K562 (cell line): ENCODE measurements at places on chromosomes 2 and 18.

DNA sequence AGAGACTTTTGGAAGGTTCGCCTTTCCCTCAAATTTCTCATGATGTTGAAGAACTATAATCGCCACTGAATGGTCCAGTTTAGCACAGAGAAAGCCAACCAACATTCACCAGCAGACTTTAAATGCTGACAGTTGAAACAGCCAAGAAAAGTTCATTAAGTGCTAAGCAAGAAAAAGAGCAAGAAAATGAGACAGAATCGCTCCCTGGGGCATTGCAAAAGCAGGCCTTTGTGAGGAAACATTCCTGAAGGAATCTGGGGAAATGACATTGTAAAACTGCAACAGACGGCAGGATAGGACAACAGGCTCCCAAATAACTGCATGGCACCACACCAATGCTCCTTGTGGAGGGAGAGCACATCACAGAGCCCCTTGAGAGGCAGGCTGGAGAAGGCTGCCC lies 269.3 kb upstream of the ID2 start:
- no peak for DNase-seq

DNA sequence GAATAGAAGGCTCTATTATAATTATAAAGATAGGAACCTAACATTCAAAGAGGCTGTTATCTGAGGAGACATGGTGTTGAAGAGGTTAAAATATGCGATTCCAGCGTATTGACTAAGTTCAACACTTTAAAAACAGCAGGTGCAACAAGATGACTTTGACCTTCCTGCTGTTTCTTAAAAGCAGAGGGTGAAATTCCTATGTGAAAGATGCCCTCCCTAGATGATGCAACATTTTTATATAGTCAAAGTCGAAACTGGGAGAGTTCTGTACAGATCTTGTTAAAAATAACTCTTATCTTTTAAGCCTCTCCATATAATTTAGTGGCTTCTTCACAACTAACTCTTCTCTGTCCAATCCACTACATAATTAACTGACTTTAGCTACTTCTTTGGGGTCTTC lies 4.4 kb upstream of the ACKR3 start:
- DNase-seq: no peak

- no peak for DNase-seq
These were observed 29.4 kb downstream of the ITM2C start for GRCh38 chr2:230893841-230894781.

DNA sequence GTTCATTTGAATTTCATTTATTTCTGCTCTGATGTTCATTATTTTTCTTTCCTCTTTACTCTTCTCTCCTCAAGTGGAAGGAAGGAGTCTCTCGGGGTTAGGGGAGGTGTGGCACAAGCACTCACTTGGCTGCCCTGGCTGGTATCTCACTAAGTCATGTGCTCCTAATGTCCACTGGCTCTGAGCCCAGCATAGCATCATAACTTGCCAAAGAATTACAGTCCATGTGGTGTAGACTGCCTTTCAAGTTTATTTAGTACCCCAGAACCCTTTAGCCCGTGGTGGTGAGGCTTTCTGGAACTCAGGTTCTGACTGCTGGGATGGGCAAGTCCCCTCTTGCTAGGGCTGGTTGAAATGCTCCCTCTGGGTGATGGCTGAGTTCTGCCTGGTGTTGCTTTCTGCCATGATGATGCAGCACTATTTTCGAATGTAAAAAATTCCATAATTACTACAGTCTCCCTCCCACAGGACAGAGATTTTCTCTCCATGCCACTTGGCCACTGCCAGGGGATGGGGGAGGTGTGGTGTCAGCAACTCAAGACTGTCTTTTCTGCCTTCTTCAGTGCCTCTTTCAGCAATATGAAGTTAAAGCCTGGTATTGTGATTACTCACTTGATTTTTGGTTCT lies 22.2 kb downstream of the SPAG16 start:
- DNase-seq: no peak

GRCh38 chr2:109516445-109517117 lies 97.2 kb downstream of the SEPTIN10 start:
- peak; percentile 60 for DNase-seq

DNA sequence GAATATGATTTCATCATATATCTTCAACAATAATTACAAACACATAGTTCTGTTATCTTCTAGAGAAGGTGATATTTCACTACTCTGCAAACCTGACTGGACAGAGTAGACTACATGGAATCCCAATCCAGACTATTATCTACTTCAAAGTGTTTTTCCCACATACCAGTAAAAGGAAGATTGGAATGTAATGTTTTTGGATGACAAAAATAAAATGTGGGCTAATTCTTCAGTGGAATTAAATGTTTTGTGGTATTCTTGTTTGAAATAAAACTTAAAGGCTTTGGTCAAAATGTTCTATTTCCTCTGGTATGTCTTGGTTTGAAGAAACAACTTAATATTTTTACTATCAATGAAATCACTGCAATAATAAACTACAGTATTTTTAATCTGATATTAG lies 22.1 kb downstream of the COL5A2 start:
- DNase-seq: no peak

GRCh38 chr2:71256421-71256820 lies 29.5 kb upstream of the PAIP2B start:
- no peak for DNase-seq
